Tibial nerve (tissue), 4 donors: ENCODE measurements at places on chromosomes 7 and 10. TPM values are rescaled to one million over a fixed set of nuclear protein-coding genes. Genes with fewer than 3 reads are reported as not detected.

IFIT1B gene
- total RNA-seq: not detected

DNA sequence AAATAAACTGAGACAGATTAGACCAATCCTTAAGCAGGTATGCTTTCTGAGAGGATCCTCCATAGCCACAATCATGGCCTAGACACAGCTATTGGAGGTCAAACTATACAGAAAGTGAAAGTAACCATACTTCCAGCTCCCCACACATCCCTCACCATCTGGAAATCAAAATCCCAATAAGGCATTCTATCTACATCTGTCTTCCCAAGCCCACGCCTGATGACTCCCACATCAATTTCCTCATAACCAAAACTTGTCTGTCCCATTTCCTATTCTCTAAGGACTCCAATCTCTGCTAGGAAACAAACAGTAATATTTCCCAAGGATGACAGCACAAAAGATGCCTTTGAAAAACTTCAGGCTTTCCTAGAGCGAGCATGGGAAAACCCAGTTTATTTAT, 247.3 kb upstream of the HPS1 start:
- H3K4me1 ChIP-seq: no peaks in the 10 kb centered on the region
- no peaks in the 10 kb centered on the region for H3K36me3 ChIP-seq
- no peak for DNase-seq
- no peak overlapping the region for H3K27ac ChIP-seq

HABP2 gene
- total RNA-seq: not detected

GPER1 gene
- total RNA-seq: 9.8 TPM

DNA sequence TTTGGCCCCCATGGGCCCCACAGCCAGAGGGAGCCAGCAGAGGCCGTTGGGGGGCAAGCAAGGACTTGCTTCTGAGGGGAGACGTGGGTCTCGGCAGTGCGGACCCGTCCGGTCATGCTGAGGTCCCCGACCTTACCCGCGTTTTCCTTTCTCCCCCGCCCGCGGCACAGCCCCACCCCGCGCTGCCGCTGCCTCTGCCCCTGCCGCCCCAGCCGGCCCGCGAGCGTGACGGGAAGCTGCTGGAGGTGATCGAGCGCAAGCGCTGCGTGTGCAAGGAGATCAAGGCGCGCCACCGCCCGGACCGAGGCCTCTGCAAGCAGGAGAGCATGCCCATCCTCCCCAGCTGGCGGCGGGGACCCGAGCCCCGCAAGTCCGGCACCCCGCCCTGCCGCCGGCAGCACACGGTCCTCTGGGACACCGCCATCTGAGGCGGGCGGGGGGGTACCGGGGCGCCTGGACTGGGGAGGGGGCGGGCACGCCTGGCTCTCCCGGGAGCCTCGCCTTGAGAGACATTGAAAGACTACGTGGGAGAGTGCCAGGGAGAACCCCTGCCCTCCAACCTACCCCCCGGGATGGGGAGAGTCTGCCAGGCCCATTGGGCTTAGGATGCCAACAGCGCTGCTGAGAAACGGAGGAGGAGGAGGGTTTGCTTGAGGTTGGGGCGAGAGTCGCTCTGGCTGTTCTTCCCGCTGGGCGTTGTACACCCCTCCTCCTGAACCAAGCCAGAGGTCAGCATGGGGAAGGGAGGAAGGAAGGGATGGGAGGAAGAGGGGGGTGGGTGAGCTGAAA, 9.9 kb downstream of the NYAP1 start:
- peak overlapping the region; percentile 40 for H3K4me3 ChIP-seq
- no peak overlapping the region for H3K27ac ChIP-seq

DNA sequence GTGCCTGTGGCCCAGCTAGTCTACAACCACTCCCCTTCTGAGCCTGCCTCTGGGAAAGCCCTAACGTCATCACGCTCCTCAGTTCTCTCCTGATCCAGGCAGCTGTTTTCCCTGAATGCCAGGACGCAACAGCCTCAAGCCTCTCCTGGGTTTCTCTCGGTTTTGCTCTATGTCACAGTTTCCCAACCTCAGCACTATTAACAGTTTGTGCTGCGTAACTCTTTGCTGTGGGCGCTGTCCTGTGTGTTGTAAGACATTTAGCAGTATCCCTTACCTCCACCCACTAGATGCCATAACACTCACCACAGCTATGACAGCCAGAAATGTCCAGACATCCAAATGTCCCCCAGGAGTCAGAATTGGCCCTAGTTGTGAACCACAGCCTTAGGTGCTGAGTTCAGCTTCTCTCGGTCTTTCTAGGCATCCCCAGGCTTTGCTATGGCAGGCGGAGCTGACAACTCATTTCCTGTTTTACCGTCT, 226.3 kb upstream of the NPVF start:
- H3K4me3 ChIP-seq: no peak overlapping the region
- no peak overlapping the region for H3K27ac ChIP-seq
- DNase-seq: peak; percentile 30
- no peaks in the 10 kb centered on the region for H3K36me3 ChIP-seq
- H3K27me3 ChIP-seq: no peaks in the 10 kb centered on the region
- H3K4me1 ChIP-seq: no peaks in the 10 kb centered on the region
